Naive thymus-derived CD8-positive, alpha-beta T cell (primary cell): ENCODE measurements at places on chromosomes 4 and X.

GRCh38 chr4:18012807-18013462 lies 8.6 kb downstream of the LCORL start:
- no peak for DNase-seq

DNA sequence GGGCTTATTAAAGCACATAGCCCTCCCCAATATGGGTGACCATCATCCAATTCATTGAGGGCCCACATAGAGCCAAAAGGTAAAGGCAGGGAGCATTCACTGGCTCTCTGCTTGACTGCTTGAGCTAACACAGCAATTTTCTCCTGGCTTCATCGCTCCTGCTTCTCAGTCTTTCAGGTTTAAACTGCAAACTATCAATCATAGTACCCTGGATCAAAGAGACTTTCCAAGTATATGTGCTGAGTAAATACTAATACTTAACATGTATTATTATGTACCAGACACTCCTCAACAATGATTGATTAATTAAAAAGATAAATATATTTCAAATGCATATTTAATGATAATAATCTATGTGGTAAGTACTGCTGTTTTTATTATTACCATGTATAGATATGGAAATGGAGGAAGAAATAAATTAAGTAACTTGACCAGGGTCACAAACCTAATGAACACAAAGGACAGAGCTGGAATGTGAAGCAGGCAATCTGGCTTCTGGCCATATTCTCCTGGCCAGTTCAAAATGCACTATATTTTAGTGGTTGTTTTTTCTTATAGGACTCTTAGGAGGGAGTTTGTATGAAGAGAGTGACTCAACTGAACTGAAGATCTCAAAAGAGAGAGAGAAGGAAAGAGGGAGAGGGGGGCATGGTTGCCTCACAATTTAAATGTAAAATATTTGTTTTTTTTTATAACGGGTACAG lies 1197.3 kb downstream of the TECRL start:
- no peak for DNase-seq

DNA sequence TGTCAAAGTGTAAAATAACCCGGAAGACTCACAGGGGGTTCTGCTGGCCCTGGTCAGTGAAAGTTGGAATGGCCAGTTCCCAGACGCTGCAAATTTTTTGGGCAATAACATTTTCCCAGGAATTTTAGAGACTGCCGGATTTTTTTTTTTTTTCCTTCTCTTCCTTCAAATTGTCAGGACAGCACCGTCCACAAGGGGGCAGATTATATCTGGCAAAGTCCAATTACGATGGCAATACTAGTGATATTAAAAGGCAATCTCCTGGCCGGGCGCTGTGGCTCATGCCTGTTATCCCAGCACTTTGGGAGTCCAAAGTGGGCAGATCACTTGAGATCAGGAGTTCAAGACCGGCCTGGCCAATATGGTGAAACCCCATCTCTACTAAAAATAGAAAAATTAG lies 20.5 kb downstream of the SLC25A5 start:
- peak; percentile 45 for DNase-seq

- DNase-seq: no peak
These were observed 45.9 kb downstream of the ADGRL3 start for GRCh38 chr4:61246034-61246433.

DNA sequence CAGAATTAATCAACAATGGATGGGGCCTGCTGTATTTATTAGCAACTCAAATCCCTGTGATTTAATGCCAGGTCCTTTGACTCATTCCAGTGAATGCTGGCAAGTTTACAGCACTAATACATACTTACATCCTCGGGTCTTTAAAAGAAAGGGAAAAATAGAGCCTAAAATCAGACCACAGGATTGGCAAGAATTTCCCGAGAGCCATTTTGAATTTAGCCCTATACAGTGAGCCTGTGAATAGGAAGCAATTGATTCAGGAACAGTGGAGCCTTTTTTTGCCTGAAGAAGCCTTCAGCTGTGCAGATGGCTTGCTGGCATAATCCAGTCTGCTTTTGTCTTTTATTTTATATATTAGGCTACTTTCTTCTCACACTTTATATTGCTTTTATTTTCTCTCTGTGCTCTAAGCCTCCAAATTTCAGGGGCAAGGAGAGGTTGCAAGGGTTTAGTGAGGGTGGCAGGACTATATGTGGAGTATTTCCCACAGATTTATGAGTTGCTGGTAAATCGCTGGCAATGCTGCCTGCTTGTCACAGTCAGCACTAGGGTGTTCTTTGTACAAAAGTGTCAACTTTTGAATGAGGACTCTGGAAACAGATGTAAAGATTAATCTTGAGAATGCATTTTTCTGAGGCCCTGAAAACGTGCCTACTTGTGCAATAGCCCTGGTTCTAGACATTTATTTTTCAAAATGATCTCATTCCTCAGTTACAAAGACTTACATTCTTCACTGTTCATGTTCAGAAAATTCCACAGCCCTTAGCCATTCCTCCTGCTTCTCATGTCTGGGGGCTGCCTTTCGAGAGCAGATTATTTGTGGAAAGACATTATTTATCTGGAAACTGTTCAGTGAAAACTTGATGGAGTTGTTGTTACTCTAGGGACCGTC lies 303.5 kb downstream of the SPRY1 start:
- DNase-seq: no peak

- no peak for DNase-seq
These were observed 184.2 kb upstream of the HCCS start for GRCh38 chrX:10926891-10927290.

DNA sequence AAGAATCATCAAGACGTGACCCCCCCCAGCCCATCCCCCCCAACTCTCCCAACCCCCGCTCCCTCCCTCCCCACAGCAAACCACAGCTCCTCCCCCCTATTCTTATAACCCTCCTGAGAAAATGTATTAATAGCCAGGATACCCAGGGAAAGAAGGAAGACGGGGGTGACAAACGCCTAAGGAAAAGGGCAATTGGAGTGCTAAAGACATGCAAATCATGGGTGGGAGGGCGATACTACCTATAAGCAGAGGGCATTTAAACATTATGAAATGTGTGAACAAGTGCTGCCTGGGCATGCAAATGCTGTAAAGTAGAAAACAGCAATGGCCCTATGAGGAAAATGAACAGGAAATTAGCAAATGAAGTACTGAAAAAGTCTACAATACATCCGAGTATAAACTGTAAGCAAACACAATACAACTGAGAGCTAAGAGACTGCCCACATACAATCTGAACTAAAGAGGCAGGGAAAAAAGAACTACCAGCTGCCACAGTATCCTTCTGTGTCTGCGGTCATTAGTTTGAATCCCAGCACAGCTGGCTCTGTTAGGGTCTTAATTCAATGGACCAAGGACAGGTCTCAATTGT lies 2.4 kb downstream of the CXXC4 start:
- DNase-seq: no peak

DNA sequence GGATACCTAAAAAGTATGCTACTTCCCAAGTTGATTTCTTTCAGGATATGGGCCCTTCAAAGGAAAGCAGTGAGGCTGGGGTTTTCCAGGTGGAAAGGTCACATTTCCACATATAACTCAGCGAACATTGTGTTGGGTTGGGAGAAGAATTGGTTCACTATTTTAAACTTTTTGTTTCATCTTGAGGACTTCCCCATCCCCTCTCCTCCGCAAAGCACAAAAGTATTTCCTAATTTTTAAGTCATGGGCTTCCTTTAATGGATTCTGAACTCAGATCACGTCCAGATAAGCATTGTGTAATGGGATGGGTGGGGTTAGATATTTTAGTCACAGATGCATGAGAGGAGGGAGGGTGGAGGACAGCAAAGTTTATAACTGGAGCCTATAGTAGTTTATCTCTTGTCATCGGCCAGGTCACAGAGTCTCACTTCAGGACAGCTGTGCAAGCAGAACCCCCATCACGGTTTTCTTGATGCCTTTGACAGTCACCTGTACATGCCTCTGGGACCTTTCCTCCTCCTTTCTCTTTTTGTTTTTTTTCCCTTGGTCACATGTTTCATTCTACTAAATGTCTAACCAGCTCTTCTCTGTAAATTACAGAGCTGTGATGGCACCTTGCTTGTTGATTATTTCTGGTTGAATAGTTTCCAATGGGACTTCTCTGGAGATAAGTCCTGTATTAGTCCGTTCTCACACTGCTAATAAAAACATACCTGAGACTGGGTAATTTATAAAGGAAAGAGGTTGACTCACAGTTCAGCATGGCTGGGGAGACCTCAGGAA lies 115.4 kb downstream of the PTTG2 start:
- no peak for DNase-seq

- DNase-seq: no peak
These were observed 39.2 kb downstream of the TRIM2 start for GRCh38 chr4:153243468-153243867.

DNA sequence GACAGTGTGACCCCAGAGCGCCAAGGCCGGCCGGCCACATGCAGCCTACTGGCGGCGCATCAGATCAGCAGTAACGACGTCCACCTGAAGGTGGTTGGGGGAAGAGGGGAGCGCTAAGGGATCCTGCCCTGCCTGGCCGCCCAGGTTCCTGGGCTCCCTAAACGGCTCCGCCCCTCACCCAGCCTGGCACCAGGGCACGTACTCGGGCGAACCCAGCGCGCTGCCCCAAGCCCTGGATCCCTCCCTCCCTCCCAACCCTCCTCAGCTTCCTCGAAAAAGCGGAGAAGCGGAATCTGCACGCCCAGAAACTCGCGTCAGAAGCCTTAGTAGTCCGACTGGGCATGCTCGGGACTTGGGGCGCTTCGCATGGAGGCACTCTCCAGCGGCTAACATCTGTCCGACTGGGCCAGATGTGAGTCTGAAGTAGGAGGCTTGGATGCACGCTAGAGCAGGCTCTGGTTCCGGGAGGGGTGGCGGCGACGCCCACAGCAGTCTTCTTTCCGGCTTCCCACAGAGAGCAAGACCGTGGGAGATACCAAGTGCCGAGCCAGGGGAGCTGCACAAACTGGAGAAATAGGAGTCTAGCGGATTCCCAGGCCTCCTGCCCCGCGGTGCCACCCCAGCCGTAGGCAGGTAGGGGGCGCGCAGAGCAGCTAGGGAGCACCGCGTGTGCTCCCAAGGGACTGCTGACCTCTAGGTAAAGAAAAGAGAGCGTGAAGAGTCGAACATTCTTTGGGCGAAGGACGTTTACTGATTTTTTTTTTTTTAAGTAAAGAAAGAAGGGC lies 114.3 kb upstream of the TEX13C start:
- DNase-seq: no peak
